ENCODE measurements at places on chromosomes 12 and 14.

- DNase-seq: no peak
Observed at GRCh38 chr14:65149116-65149515, 46.8 kb upstream of the MAX start.

DNA sequence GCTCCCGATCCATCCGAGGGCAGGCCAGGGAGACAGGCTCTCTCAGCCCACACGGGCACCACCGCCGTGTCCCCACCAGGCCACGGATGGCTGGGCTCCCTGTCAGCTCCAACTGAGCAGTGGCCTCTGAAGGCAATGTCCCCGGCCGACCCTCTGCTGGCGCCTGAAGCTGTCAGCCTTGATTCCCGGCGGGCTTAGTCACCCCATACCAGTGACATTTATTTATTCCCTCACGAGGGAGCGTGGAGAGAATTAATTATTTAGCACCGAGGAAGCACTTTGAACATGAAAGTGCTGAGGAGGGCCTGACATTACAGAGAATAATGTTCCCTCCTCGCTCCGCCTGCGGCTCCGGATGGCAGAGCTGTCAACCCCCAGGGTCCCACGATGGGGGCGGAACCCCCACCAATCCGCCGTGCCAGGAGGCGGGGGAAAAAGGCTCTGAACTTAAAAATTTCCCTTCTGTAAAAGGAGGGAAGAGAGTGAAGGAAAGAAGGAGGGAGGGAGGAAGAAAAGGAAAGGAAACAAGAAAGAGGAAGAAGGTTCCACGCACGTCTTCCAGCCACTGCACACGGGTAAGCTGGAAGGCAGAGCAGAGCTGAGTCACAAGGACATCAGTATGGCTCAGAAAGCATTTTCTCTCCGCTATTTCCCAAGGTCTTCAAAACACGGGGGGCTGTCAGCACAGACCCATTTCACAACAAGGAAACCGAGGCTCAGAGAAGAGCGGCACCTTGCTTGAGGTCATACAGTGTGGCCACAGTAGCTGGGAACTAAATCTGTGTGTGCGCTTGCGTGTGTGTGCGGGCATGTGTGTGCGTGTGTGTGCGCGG, 108.7 kb upstream of the NCOR2 start:
- peak; percentile 71 for DNase-seq

DNA sequence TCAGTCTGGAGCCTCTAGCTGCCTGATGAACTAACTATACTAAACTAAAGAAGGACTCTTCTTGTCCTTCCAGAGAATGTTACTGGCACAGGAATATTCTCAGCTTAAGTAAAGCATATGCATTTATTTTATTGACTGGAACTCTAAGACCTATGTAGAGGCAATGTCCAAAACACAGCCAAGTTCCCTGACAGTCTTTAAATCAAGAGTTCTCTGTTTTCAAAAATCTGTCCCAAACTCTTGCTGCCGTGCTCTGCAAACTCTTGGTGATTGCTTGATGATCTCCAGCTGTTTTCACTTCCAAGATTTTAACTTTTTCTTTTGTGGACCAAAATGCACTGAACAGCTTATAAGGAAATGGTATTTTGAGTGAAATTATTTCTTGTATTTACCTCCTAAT, 67.5 kb upstream of the DAAM1 start:
- DNase-seq: no peak

GRCh38 chr14:85622106-85622505, 92.2 kb downstream of the FLRT2 start:
- DNase-seq: no peak

- no peak for DNase-seq
Observed at GRCh38 chr12:27637524-27637923, 58.7 kb upstream of the REP15 start.

- peak; percentile 3 for DNase-seq
Observed at GRCh38 chr12:65656891-65657351, 167.4 kb upstream of the HMGA2 start.

DNA sequence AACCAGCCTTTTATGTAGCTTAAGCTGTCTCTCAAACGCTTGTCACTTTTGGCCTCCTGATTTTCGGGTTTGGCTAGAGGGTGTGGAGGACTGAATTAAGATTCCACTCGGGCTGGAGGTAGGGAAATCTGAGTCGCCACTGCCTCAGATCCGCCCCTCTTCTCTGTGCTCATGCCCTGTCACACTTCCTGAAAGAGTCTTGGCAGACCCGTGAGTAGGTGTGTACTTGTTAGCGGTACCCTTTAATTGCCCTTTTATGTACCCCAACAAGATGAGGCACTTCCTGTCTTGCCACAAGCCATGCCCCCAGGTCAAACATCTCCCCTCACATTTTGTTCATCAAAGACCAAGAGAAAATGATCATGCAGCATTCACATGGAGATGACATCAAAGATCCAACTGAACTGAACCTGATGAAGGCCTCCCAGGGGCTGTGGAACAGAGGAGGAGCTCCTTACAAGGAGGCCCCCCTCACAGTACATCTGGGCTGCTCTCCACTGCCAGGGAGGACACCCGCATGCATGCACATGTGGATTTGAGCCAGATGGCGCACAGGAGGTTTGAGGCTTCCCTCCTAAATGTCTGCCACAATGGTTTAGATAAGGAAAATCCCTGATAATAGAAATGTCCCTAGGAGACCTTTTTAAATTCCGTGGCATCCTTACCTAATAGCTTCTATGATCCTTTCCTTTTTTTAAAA, 86.5 kb upstream of the CDKN3 start:
- DNase-seq: no peak

GRCh38 chr14:97021001-97021400, 223.8 kb downstream of the VRK1 start:
- peak; percentile 72 for DNase-seq

DNA sequence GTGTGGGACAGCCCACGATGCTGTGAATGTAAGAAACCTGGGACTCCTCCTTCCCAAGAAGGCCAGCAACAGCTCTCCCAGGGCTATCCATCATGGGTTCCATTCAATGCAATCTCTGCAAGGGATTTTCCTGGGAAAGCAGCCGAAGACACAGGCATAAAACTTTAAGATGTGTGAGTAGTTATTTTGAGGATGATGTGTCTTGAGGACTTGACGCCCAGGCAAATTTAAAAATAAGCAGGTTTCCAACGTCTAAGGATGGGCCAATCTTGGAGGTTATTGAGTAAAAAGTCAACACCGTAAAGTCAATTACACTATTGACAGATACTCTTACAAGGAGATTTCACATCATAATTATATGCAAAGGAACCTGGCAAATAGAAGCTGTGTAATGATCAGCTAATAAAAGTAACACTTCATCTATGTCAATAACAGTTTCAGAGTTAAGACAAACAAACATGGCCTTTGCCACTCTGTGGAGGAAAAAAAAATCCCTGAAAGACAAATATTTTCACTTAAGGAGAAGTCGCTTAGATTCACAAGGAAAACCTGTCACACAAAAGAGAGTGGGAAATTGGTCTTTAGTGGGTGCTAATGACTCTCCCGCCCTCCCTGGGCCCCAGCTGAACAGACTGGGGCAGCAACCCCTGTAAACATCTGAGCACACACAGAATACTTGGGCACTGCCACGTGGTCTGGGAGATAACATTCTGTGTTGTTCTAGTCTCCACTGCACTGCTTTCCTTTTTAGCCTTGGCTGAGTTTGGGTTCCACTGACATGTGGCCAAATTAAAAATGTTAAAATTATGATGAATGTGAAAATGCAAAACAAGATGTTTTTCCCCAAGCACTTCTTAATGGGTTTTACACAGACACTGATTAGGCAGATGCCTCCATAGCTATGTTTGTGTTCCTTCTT, 240.9 kb downstream of the FOXN3 start:
- no peak for DNase-seq

DNA sequence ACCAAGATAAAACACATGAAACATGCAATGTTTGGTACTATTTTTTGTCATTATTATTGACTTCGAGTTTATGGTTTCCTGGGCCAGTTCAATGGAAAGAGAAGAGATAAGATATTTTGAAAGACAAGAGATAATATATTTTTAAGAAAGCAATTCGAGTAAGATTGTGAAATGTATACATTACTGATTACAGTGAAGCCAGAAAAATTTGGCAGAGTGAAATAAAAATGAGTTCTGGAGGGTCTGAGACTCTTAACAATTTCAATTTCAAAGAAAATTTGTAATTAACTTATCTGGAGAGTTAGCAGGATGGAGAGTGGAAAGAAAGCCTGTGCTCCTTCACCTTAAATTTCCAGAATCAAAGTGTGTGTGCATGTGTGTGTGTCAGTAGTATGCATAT, 17.3 kb downstream of the CCER1 start:
- DNase-seq: no peak

DNA sequence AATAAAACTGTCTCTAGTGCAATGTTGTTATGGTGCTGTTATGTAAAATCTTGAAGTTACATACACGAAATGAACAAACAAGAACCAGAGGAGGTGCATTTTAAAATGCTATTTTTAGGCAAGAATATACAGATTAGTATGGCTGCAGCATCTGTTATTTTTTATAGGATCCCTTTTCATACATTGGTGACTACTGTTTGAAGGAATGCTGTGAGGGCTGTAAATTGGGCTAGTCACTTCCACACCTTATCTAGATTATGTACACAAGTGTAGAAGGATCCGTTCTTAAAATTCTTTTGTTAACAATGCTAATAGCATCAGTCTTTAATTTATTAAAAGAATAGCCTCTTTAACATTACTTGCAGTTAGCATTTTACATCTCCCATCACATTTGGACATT, 284.3 kb upstream of the MDGA2 start:
- no peak for DNase-seq

GRCh38 chr14:58638231-58639197, 752 bp downstream of the DACT1 start:
- DNase-seq: peak; percentile 6

- DNase-seq: no peak
Observed at GRCh38 chr14:54116972-54117371, 160.3 kb upstream of the BMP4 start.
